ENCODE measurements at places on chromosomes 7 and 10.

DNA sequence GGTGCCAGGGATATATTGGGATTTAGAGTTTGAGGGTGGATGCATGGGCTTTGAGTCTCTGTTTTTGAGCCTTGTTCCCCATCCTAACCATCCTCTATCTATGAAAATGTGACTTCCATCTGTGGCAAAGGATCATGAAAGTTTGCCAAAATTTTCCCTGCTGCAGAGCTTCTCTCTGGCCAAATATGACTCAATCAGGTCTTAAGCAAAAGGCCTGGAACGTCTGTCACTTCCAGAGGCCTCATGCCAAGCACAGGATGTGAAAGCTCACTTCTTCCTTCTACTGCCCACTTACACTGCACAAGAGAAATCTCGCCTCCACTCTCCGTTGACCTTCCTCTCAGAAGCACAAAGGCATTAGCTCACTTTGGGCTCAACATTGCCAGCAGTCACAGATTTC, 696.9 kb upstream of the NRP1 start:
- DNase-seq, result no peak

GRCh38 chr7:85525676-85526075, 338.8 kb upstream of the SEMA3D start:
- no peak for DNase-seq

DNA sequence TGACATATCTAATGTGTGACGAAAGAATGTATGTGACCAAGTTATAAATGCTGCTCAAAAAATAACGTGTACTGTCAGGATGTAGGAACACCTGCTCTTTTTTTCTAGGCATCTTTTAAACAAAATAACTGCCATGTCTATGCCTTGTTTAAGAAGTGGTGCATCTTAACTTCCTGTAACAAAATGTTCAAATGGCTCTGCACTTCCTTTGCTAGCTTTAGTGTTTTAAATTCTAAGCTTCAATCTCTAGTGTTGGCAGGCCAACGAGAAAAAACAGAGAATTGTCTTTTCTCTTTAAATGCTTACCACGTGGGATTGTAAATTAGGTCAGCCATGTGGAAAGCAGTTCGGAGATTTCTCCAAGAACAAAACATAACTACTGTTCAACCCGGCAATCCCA, 14.6 kb upstream of the PDSS1 start:
- DNase-seq, result no peak

DNA sequence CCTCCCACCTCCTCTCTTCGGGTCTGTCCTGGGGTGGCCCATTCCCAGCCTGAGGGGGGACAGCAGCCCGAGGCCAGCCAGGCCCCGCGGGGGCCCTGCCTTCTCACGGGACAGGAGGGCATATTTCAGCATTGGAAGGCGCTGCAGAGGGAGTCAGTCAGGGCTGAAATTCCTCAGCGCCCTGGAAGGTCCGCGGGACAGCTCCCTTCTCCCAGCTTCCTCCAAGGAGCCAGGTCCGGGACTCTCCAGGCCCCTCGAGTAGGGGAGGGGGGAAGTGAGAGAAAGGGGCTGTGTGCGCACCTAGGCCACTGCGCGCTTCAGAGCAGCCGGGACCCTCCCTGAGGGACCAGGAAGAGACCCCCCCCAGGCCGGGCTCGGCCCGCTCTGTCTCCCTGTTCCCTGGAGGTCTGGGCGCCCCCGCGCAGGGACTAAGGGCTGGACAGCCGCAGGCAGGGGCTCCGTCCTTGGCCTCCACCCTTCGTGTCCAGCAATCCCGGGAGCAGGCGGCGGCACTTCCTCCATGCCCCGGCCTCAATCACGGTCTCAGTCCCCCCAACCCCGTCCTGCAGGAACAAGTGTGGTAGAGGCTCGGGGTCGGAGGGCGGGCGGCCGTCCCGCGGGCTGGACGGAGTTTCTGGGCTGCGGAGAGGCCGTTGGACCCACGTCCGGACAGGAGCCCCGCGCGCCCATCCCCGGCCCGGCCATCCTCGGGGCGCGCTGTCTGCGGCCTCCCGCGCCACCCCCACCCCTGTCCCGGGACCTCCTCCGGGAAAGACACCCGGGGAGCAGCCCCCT, 6.0 kb upstream of the ELFN1 start:
- no peak for DNase-seq

DNA sequence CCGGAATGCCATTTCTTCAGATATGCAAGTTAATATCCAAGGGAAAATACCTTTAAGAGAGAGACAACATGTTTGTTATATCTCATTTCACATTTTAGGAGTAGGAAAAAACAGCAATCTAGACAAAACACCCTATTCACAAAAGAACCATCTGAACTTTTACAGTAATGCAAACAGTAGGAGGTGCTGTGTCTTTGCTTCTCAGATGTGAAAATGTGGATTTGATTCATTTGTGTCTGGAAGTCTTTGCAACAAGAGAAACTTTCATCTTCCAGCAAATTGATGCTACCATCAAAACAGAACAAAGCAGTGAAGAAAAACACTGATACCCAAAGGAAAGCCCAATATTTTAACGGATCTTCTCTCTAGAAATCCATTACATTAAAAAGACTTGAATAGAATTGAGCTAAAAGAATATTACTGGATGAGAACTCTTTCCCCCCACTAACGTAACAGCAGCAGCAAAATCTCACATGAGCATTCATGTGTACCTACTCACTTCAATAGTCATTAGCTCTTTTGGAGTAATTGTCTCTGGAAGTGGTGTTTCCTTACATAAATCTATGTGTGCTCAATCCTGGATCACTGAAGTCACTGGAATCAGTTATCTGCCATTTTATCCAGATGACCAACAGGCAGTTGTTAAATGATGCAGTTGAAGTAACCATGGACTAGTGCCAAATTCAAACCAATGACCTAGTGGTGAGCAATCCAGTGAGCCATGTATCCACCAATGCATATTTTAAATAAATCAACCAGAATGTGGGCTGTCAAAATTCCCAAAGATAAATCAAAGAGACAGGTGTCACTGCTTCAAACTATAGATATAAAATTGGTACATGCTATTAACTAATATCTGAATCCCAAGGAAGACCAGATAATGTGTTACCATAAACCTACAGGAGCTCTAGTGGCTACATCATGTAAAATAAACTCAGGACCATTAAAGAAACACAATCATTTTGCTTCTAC, 1.8 kb downstream of the SEMA3C start:
- DNase-seq, result no peak

- DNase-seq, result no peak
These were observed 506.8 kb upstream of the AUTS2 start for GRCh38 chr7:69091521-69091920.

- DNase-seq, result no peak
These were observed 32.9 kb upstream of the UTF1 start for GRCh38 chr10:133196936-133197758.

GRCh38 chr7:42931447-42931833, 534 bp downstream of the PSMA2 start:
- no peak for DNase-seq

DNA sequence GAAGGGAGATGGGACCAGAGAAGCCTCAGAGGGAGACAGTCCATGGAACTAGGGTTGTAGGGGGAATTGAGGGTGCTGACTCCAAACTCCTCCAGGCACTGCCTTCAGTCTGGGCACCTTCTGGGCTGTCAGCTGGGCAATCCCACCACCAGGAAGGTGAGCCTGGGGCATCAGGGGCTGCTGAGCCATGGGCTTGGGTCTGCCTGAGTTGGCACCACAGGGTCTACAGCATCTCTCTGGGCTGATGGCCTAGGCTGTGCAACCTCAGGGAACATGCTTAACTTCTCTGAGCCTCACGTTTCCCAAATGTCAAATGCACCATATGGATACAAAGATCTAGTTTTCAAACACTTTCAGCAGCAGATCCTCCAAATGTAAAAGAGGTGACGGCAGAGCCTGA, 46.8 kb upstream of the PRLHR start:
- DNase-seq, result no peak

- no peak for DNase-seq
These were observed 87.0 kb downstream of the ALOX5 start for GRCh38 chr10:45461034-45461433.

DNA sequence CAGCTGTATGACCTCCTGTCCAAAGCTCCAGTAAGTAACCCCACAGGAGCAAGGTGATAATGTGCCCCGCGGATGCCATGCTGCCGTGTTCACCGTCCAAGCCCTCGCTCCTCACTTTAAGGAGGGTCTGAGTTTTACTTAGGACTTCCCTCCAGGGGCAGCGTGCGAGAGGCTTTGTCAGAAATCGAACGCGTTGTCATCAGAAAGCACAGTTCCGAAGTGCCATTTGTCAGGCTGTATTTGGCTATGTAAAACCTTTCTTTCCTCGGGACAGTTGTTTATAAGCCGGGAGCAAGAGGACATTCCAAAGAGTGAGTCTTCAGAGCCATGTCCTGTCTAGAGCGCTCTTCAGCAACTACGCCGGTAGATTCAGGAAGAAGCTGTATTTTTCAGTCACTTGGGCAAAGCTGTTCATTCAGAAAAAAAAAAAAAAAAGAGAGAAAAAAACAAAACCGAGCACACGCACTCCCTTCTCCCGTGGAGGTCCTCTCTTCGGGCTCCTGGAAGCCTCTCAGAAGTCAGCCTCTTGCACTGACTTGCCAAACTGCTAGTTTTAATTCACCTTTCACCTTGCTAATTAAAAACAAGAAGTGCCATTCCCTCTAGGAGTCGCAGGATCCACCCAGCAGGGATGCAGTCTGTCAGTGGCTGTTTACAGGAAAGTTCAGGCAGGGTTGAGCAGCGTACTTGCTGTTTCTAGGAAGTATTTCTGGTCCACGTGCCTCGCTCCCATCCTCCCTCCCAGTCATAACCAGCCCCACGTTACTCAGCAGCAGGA, at the start of gene SEMA3E:
TSS of gene SEMA3E (minus strand) at position 676 of the 778 bp plus-strand sequence.
- DNase-seq, result peak; percentile 27

- no peak for DNase-seq
These were observed 208.9 kb downstream of the TAX1BP1 start for GRCh38 chr7:27948861-27949260.

DNA sequence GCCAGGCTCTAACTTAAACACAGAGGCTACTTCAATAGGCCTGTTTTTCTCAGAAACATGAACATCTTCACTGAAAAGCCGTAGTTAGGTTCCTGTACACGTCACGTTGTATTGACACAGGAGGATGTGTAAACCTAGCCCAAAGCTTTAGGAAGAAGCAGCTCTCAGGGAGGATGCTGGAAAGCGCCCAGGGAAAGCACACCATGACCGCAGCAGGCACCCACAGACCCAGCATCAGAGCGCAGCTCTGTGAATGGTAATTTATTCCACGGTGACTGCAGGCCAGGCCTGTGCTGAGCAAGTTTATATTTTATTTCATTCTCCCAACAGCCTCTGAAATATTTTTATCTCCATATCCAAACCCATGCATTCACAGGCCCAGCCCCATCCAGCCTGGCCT, 51.1 kb downstream of the ASB13 start:
- no peak for DNase-seq

DNA sequence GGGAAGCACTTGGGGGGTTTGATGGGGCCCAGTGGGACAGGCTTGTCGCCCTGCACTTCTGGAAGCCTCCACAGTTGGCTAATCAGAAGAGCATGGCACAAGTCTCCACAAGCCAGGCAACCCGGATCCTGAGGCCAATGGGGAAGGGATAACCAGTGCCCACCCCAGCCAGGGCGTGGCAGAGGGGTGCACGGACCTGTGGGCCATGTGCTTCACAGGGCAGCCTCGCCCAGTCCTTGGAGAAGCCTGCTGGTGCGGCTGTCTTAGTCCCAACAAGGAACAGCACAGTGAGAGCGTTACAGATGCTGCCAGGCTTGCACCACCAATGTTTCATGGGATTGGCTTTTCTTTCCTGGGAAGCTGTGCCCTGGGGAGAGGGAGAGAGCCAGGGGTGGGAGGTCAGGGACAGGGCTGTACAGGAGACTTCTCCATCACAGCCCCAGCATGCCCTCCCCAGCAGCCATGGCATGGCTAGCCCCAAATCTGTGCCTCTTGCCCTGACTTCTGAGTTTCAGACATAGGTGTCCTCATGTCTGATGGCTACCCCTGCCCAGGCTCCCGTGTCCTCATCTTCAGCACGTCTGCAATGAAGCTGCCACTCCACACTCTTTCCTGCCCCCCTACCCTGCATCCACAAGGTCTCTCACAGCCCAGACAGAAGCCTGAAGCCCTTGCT, 116.0 kb downstream of the PTPN20 start:
- no peak for DNase-seq

GRCh38 chr7:16999541-17000267, 117.9 kb upstream of the AGR3 start:
- no peak for DNase-seq

DNA sequence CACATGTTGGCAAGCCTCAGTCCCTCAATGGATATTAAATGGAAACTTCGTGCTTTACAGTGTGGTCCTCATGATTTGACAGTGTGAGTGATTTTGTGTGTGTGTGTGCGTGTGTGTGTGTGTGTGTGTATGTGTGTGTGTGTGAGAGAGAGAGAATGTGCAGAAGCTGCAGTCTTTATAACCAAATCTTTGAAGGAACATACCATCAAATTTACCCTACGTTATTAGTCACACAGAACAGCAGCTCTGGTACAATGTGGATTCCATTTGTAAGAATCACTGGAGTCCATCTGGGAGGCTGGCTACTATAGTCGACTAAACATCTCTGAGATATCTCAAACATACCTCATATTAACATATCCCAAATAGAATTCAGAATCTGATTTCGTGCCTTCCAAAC, 928.0 kb upstream of the POT1 start:
- no peak for DNase-seq

- DNase-seq, result no peak
These were observed 177.9 kb downstream of the DNAJB6 start for GRCh38 chr7:157514746-157515145.

DNA sequence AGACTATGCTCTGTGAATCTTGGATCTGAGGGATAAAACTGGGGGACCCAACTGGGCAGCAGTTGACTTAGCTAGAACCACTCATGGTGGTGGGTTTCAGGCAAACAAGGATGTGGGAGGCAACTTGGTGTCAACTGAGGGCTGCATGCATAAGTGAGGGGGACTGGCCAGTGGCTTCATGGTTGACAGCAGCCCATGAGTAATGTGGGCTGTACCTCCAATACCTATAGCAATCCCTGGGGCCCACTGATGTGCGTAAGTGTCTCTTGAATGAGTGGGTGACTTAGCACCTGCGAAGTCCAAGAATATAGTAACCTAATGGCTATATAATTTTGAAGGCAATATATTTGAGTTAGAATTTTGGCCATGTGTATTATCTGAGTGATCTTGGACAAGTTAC, 13.7 kb upstream of the MAP3K8 start:
- no peak for DNase-seq
